ENCODE measurements at places on chromosomes 5 and 9.
A peak's percentile ranks its signal among the peaks of the same experiment; 100 is the strongest.

DNA sequence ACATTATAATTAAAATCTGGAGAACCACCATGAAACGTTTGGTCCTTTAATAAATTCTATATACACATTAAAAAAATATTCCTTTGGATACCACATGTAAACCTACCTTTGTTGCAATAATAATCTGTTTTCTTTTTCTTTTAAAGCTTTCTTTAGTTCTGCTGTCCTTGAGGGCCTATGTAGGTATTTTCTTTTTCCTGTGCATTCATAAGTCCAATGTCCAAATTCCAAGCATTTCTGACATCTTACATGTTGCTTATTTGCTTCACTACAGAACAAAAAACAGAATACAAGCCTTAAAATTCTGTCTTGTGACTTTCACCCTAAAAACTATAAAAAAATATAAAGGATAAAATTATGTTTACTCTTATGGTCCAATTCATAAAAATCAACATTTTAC is 19.7 kb downstream of the ZCCHC10 start:
- no peak for DNase-seq

DNA sequence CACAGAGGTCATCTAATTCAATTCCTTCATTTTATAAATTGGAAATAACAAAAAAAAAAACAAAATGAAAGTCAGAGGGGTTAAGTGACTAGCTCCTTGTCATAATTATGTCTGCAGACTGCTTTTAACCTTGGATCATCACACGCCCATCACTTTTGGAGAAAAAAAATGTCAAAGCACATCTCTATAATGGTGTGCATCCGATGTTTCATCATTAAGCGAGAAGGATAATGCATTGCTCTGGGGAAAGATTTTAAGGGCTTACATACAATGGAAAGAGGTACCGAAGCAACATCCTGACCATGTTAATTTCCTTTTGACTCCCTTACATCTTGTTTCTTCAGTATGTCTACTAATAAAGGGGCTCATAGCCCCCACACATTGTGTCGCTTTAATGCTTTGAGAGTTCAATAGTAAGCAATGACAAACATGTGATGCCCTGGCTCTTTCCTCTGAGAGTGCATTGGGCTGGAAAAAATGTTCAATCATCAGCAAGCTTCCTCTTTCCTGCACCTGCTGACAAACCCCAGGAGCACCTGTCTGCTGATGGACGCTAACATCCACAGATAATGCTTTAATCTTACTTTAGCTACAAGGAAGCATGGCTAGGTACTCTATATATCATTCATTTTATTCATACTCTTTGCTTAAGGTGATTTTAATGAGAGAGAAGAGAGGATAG is 242.2 kb downstream of the SMARCA2 start:
- DNase-seq: peak; percentile 23

- no peak for DNase-seq
These were observed 36.4 kb downstream of the PHF2 start for GRCh38 chr9:93612796-93613154.

DNA sequence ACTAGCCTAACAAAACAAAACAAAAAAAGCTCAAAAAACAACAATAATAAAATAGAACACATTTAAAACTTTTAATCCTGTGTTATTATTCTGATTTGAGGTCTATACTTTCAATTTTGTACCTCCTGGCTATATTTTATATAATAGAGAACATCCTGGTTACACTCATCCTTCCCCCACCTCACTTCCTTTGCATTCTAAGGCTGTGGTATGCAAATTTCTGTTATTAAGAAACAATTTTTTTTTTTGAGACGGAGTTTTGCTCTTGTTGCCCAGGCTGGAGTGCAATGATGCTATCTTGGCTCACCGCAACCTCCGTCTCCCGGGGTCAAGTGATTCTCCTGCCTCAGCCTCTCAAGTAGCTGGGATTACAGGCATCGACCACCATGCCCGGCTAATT is 3.1 kb upstream of the RPL37 start:
- no peak for DNase-seq

GRCh38 chr9:136365775-136366222 is 2.3 kb upstream of the DNLZ start:
- no peak for DNase-seq

DNA sequence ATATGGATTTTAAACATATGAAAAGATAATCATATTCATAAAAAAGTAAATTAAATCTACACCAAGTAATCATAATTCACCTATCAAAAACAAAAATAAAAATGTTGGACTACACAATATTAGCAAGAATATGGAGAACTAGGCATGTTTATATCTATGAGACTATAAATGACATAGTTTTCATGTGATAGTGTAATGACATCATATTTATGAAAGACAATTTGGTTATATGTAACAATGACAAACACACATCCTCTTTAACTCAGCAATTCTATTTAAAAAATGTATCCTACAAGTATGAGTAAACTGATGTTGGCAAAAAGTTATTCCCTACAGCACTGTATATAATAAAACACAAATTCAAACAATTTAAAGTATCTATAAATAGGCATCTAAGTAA is 312.3 kb downstream of the EDIL3 start:
- no peak for DNase-seq

GRCh38 chr9:22141908-22142307 is 132.8 kb upstream of the CDKN2B start:
- no peak for DNase-seq

- DNase-seq: no peak
These were observed 67.5 kb upstream of the CPLX2 start for GRCh38 chr5:175803736-175804454.

DNA sequence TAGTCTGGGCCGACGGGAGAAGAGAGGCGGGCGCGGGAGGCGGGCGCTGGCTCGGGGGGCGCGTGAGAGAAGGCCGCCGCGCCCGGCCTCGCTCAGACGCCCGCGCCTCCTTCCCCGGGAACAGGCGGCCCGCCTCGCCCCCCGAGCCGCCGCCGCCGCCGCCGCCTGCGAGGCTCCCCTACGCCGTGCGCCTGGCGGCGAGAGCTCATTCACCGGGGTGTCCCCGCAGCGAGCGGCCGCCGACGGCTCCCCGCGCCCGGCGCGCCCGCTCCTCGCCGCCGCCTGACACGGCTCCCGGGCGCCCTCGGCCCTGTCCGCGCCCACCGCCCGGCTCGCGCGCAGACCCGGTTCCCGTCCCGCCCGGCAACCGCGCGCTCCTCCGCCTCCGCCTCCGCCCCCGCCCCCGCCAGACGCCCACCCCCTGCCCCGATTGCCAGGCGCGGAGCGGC is at the start of gene GNAQ:
Gene GNAQ (minus strand): TSS at position 368 of the 449 bp plus-strand sequence. CDS start 576 bp downstream, outside the sequence.
- no peak for DNase-seq

DNA sequence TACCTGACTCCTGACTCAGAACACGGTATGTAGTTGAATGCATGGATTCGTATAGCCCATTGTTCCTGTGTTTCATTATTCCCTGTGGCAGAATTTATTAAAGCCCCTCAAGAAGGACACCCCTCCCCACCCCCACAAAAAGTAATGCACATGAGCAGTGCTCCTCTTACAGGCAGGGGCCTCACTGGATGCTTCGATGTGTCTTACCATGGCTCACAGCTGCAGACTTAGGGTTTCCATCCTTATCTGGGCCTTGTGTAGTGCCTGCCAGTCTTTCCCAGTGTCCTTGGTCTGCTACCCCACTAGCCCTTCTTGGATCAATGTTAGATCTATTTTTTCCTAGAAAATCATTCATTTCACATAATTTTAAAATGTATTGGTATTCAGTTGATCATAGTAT is 14.9 kb downstream of the EXOSC3 start:
- no peak for DNase-seq

DNA sequence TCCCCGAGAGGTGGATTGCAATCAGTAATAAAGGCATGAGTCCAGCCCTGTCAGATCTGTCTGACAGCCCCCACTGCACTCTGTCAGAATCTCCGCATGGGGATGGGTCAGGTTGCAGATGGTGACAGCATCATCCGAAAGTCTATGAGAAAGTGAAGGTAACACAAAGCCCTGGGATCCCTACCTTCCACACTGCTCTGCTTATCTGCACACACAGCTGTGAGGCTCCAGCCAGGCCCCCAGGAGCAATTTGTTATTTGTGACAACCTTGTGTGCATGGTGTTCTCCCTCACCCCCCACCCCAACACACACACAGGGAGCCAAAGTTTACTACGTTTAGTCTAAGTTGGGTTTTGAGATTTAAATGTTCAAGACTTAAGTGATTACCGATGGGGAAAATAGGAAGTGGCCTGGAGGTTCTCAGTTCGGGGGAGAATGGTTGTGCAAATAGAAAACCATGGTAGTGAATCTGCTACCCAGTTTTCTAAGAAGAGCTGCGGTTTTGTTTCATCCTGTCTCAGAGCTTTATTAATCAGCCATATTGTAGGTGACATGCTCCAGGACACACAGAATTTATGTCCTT is 92.7 kb downstream of the SV2C start:
- DNase-seq: no peak

GRCh38 chr5:5025098-5025773 is 114.9 kb upstream of the ADAMTS16 start:
- no peak for DNase-seq

- DNase-seq: peak; percentile 1
These were observed 129.0 kb downstream of the COL23A1 start for GRCh38 chr5:178461004-178461730.

GRCh38 chr5:109566361-109566760 is 123.4 kb upstream of the MAN2A1 start:
- no peak for DNase-seq

DNA sequence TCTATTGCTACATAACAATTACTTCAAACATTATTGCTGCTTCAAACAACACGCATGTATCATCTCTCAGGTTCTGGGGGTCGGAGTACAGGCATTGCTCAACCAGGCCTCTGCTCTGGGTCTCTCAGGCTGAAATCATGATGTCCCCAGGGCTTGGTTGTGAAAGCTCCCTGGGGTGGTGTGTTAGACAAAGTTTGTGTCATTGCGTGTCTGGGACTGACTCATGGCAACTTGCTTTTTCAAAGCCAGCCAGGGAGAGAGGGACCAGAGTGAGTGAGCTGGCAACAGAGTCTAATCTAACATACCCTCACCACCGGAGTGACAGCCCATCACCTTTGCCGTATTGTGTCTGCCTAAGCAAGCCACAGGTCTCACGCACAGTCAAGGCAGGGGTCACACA is 259.2 kb upstream of the NFIL3 start:
- no peak for DNase-seq

DNA sequence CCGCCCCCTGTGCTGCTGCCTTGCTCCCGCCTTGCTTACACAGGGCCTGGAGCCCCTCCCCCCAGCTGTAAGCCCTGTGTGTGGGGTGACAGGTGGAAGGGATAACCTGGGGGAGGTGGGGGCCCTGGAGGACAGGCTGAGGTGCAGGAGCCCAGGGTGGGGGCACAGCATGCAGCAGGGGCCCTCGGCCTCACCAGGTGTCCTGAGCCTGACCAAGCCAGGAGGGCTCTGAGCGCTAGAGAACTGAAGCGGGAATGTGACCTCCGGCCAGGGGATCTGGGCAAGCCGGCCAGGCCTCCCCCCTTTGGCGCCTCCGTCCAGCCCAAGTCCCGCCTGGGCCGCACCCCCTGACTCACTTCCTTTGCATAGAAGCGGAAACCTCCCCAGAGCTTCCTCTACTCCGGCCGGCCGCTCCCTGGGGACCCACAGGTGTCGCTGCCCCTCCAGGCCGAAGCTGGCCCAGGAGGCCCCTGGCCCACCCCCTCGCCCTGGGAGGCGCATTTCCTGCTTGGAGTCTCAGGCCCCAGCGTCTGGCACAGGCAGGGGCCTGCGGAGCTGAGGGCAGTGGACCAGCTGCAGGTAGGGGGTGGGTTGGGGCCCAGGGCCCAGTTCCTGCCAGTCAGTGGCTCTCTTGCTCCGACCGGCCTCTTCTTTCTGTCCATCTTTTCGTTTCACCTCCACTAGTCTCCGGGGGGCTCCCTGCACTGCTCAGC is at the start of gene TOR4A:
Gene TOR4A (plus strand): TSS at position 398 of the 713 bp plus-strand sequence. CDS start 964 bp downstream, outside the sequence.
- DNase-seq: no peak

DNA sequence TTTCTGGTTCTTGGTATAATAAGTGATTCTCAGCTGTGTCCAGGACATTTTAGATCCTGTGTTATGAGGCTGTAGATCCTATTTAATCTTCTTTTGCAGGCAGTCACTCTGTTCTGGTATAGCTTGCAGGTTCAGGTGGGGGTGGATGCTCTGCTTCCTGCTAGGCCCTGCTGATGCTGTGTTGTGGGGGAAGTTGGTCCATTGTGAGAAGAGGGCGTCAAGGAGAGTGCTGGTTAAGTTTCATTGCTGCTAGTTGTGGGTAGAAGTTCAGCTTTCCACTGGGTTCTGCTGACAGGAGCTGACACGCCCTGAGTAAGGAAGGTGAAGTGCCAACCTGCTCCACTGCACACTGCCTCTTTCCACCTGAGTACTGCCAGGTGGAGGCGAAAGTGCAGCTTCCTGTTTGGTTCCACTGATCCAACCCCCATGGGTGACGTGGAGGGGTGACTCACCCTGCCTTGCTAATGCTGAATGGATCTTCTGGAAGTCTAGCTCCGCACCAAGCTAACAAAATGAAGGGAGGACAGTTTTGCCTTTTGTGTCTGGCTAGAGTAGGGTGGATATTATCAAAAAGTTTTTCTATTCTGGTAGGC is 16.3 kb downstream of the NMRK1 start:
- no peak for DNase-seq

- DNase-seq: no peak
These were observed 18.1 kb downstream of the PPIP5K2 start for GRCh38 chr5:103138202-103138690.

DNA sequence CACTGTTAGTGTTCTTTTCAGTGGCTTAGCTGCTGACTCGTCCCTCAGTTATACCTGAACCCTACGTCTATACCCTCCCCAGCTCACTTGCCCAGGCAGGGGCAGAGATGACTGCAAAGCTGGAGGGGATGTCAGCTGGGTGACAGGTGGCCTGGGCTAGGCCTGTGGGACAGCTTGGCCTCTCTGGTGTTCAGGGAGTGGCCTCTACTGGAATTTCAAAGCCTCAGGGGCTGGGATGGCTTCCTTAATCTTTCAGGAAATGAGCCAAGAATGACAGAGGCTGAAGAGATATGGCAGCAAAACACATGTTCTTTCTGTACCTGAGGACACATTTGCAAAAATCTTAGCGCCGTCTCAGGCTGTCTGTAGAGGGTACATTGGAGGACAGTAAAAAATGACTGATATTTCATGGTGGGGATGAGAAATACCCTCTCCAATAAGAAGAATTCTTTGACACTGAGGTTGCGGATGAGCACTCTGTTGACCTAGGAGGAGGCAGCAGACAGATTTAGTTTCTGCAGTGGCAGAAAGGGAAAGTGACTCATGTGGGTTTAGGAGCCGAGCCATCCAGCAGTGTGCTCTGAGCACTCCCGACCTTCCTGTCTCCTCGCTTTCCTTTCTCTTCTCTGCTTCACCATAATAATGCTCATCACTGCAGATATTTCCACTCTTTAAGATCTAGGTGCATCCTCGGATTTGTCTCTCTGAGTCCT is 54.4 kb downstream of the ENTREP1 start:
- DNase-seq: no peak

DNA sequence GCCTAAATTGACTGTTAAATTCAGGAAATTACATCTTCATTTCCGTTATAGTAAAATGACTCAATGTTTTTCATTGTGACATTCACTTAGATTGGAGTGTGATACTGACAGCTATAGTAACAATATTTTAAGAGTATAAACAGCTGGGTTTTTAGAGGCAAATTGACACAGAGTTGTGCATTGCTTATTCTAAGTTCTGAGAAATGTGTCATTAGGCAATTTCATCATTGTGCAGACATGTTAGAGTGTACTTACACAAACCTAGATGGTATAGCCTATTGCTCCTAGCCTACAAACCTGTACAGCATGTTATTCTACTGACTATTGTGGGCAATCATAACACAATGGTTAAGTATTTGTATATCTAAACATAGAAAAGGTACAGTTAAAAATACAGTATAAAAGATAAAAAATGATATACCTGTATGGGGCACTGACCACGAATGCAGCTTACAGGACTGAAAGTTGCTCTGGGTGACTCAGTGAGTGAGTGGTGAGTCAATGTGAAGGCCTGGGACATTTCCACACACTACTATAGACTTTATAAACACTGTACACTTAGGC is 132.7 kb downstream of the PDE4D start:
- no peak for DNase-seq
